ENCODE measurements at places on chromosomes 12 and 14. TPM values are rescaled to one million over a fixed set of nuclear protein-coding genes. Genes with fewer than 3 reads are reported as not detected.

- no peak for DNase-seq
Observed at GRCh38 chr12:49622501-49623141, 740 bp upstream of the PRPF40B start.

GRCh38 chr12:120688527-120689071 is 1.6 kb downstream of the MLEC start:
- no peak for DNase-seq

- no peak for DNase-seq
Observed at GRCh38 chr12:92641291-92641690, 61.5 kb upstream of the PLEKHG7 start.

- DNase-seq, result no peak
Observed at GRCh38 chr12:48183876-48184548, 568 bp downstream of the CCDC184 start.

The SMOC1 gene
- total RNA-seq, result 0.71 TPM

DNA sequence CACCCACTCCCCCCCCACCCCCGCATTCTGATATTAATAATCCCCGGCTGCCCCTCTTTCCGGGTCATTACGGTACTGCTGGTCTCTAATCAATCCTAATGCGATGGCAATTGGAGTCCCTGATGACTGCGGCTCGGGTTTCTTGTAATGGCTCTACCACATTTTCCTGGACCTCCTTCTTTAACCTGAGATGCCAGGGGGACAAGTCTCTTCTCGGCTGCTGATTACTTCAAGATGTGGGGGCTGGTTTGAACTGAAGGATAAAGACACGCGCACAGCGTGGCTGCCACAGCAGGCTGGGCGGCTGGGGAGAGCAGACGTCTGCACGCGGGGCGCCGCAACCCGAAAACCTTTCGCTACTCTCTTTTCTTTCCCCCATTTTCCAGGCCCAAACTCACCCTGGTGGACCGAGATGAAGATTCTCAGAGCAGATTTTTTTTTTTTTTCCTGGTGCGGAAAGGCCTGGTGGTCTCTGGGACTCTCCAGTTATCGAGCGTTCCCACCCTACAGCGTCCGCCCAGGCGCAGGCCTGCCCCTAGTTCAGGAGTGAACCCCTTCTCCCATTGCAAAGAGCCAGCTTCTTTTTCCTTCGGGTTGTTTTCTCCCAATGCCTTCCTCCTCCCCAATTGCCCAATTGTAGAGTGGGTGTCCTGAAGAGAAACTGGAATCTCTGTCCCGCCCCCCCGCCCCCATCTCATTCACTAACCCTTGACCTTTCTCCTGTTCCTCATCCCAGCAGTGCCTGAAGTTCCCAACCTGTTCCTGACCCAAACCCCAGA is 6.0 kb upstream of the SIX1 start:
- no peak for DNase-seq

- DNase-seq, result no peak
Observed at GRCh38 chr14:65222440-65222858, 120.1 kb upstream of the MAX start.

- no peak for DNase-seq
Observed at GRCh38 chr14:51576117-51576430, 75.6 kb upstream of the FRMD6 start.

The BCL2L14 gene
- total RNA-seq, result not detected

The CEBPE gene
- total RNA-seq, result 0.68 TPM

DNA sequence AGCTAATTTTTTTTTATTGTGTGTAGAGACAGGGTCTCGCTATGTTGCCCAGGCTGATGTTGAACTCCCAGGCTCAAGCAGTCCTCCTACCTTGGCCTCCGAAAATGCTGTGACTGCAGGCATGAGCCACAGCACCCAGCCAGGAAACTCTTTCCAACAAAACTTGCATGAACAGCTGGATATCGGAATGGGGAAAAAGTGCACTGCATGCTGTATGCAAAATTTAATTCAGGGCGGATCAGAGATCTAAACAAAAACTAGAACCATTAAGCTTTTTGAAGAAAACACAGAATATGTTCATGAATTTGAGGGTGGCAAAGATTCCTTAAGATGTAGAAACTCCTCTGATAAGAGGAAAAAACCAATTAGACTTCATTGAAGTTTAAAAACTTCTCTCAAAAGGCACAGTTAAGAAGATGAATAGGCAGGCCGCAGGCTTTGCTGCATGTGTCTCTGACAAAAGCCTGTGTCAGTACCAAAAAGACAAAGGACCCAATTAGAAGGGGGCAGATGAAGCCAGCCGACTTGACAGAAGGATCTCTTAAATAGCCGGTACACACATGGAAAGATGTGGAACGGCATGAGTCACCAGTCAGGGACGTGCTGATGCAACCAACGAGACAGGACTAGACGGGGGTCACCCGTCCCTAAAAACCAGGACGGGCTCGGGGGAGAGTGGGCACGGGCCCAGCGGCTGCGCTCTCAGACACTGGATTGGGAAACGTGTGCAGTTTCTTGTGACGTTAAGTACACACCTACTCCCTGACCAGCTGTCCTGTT is 34.8 kb upstream of the MMP17 start:
- DNase-seq, result no peak

DNA sequence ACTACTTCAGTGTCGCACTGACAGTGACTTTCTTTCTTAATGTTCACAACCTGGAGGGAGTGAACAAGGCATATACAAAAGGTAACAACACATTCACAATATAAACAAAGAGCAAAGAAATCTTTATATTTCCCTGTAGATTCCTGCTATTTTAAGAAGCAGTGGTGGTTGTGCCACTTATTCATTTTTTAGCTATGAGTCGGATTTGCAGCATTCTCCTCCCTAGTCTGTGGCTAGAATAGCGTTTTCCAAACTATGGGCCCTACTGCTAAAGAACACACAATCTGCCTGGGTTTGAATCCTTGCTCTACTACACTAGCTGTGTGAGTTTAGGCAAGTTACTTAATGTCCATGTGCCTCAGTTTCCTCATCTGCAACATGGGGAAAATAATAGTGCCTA is 18.6 kb upstream of the MDM1 start:
- DNase-seq, result no peak

DNA sequence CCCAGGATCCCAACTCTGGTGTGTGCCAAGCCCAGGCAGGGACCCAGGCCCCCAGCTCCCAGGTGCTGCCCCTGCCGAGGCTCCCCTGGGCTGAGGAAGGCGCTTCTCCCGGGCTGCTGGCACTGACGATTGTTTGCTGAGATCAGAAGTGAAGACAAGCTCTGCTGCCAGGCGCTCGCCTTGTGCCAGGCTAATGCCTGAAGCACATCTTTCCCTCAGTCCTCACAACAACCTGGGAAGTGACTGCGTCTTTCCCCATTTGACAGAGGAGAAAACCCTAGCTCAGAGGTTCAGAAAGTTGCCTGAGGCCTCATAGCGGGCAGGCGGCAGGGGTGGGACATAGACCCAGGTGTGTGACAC is 36.8 kb downstream of the ANKRD9 start:
- peak; percentile 68 for DNase-seq

- DNase-seq, result no peak
Observed at GRCh38 chr12:62211510-62211909, 48.7 kb upstream of the USP15 start.

DNA sequence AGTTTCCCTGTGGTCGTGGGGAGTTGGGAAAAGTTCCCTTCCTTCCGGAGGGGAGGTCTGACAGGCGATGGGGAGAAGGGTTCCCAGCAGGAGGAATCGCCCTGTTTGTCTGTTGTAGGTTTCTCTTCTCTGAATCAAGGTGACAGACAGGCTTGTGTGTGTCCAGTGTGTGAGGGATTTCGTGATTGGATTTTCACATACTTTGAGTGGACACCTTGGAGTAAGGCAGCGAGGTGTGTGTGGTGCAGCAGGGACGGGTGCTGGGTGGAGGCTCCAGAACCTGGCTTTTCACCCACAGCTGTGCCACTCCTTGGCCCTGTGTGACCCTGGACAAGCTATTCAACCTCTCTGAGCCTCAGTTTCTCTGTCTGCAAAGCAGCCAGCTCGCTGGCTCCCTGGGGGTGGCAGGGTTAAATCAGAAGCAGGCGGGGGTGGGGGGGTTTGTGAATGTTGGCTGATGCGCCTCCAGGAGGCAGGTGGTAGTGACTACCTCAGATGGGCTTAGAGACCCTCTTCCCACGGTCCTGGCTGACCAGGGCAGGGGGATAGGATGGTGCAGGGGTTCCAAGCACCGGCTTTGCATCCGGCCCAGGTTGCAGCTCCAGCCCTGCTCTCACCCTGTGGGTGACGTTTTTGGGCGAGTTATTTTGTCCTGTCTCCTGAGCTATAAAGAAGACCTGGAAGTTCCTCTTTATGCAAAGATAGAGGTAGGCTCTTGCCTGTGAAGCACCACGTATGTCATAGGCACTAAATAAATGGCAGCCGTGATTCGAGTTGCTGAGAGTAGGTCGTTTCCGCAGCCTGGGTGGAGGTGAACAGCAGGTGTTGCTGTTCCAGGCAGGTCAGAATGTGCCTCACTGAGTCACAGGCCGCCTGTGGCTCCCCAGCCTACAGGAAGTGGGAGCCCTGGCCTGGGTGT is 679 bp downstream of the BDKRB2 start:
- DNase-seq, result no peak

- DNase-seq, result peak; percentile 85
Observed at GRCh38 chr14:99729991-99730875, 46.1 kb downstream of the CYP46A1 start.

The ANKRD33 gene
- not detected for total RNA-seq

- DNase-seq, result no peak
Observed at GRCh38 chr14:24162093-24162492, 1.0 kb downstream of the IRF9 start.

DNA sequence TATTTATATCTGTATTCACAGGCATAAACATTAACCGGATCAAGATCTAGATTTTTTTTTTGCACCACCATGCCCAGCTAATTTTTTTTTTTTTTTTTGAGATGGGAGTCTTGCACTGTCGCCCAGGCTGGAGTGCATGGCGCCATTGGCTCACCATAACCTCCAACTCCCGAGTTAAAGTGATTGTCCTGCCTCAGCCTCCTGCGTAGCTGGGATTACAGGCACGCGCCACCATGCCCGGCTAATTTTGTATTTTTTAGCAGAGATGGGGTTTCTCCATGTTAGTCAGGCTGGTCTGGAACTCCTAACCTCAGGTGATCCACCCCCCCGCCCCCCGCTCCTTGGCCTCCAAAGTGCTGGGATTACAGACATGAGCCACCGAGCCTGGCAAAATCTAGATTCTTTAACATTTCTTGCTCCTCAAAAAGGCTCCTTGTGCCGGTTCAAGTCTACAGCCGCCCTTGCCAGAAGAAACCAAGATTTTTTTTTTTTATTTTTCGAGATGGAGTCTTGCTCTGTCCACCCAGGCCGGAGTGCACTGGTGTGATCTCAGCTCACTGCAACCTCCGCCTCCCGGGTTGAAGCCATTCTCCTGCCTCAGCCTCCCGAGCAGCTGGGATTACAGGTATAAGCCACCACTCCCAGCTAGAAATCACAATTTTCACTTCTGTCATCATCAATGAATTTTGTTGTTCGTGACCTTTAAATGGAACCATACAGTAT is 36.9 kb upstream of the SLC2A3 start:
- peak; percentile 40 for DNase-seq

DNA sequence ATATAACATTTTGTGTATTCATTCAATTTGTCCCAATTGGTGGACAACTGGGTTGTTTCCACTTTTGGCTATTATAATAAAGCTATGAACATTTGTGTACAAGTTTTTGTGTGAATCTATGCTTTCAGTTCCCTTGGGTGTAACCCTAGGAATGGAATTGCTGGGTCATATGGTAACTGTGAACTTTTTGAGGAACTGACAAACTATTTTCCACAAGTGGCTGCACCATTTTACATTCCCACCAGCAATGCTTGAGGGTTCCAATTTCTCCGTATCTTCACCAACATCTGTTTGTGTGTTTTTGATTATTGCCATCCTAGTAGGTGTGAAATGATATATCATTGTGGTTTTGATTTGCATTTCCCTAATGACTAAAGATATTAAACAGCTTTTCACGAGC is 13.0 kb downstream of the LPCAT3 start:
- no peak for DNase-seq

GRCh38 chr12:31322801-31323207 is 3.1 kb downstream of the SINHCAF start:
- no peak for DNase-seq

DNA sequence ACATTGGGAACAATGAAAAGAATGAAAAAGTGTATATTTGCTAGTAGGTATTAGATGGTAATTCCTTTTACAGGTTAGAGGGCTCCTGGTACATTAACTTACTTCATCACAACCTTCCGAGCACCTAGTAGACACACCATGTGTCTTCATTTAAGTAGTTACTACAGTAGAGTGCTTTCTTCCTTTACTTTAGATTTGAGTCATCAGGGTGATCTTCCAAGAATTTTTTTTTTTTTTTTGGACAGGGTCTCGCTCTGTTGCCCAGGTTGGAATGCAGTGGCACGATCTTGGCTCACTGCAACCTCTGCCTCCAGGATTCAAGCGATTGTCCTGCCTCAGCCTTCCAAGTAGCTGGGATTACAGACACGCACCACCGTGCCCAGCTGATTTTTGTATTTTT is 79.7 kb upstream of the TRAF3 start:
- DNase-seq, result no peak

Measured in sigmoid colon (tissue), 7 donors.